ENCODE measurements at places on chromosomes 2 and 18. TPM values are rescaled to one million over a fixed set of nuclear protein-coding genes. Genes with fewer than 3 reads are reported as not detected.

CWC22 gene
- total RNA-seq: 31.1 TPM

CCL20 gene
- not detected for total RNA-seq

LYPD1 gene
- not detected for total RNA-seq

MFF gene
- total RNA-seq: 47.0 TPM

Measured in K562 (cell line).